ENCODE measurements at places on chromosomes 3 and 15.
A peak's percentile ranks its signal among the peaks of the same experiment; 100 is the strongest.

GRCh38 chr3:23455084-23455483 lies 252.0 kb downstream of the UBE2E2 start:
- DNase-seq = peak; percentile 18

DNA sequence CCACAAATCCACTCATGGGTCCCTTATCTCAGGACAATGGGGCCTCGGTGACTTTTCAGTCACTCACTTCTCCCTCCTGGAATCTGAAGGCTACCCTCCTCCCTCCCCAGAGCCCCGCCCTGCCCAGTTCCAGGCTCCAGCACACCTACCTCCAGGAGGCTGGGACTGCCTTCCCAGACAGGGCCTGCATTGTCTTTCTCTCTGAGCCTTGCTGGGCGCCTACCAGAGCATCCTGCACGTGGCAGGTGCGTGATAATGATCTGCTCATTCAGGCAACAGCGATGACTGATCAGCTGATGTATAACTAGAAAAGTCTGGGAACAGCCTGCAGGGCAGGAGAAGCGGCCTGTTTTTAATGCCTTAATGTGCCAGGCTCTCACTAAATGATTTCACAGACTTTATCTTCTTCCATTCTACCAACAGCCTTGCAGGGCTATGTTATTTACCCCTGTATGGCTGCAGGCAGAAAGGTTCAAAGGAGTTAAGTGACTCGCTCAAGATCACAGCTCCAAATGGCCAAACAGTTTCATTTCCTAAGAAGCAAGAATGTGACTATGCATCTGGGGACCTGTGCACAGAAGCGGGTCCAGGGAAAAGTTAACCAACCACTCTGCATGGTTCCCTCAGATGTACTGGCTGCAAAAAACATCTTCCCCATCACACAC lies 6.3 kb downstream of the ADAMTS17 start:
- DNase-seq = no peak

- no peak for DNase-seq
Measured at GRCh38 chr15:32717426-32718226, at the start of gene GREM1. Gene GREM1 (plus strand): TSS chr15:32718004. CDS start chr15:32730691, 12,687 bp downstream.

DNA sequence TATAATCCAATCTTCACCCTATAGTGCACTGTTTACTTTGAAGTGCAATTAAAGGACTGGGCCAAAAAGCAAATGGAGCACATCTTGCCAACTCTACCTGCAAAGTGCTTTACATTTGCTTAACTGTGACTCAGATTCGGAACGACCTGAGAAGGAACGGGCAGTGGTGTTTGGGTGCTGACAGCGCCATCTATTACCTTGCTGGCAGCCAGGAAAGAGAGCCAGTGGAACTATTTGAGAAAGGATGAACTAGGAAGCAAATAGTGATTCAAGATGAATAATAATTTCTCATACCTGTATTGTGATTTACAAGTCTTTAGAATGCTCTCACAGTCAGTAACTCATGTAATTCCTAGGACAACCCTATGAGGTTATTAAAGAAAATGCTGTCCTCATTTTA lies 312.9 kb downstream of the PDCD6IP start:
- no peak for DNase-seq

DNA sequence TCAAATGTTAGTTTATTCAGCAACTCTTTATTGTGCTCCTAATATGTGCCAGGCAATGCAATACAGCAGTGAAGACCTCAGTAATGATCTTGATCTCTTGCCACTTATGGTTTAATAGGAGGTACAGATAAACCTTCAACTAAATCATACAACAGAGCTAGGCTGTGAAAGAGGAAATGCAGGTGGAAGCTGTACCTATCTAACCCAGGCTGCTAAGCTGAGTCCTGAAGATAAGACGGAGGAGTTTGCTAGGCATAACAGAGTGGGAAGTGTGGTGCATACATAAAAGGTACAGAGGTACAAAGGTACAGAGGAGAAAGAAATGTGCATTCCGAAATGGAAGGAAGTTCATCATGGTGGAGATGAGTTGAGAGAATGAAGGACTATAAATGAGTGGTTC lies 35.0 kb downstream of the KBTBD8 start:
- no peak for DNase-seq

- DNase-seq = no peak
Measured at GRCh38 chr3:49806850-49807249, 3.8 kb downstream of the INKA1 start.

DNA sequence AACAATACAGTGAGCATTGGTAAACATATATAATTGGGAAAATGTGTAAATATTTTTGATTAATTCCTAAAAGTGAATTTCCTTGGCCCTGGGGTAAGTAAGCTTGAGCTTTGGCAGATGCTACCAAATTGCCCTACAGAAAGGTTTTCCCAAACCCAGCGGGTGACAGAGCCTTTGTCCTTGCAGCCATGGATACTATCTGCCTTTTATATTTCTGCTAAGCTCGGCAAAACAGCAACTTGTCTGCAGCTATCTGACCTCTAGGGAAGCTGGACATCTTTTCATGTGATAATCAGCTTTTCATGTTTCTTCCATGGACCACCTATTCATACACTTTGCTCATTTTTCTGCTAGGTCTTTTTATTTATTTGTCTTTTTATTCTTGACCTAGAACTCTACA lies 64.7 kb upstream of the SEC22A start:
- no peak for DNase-seq

DNA sequence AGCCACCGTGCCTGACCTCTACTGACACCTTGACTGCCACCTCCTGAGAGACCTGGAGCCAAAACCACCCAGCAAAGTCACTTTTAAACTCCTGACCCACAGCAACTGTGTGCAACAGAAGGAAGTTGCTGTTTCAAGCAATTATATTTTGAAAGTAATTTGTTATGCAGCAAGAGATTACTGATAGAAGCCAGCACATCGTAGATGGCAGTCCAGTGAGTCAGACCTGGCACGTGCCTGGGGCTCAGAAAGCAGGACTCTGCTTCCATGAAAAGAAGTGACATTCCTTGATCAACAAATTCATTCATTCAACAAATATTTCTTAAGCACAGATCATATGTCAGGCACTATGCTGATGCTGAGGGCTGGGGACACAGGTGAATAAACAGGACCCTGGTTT lies 5.7 kb upstream of the CSPG4 start:
- no peak for DNase-seq

DNA sequence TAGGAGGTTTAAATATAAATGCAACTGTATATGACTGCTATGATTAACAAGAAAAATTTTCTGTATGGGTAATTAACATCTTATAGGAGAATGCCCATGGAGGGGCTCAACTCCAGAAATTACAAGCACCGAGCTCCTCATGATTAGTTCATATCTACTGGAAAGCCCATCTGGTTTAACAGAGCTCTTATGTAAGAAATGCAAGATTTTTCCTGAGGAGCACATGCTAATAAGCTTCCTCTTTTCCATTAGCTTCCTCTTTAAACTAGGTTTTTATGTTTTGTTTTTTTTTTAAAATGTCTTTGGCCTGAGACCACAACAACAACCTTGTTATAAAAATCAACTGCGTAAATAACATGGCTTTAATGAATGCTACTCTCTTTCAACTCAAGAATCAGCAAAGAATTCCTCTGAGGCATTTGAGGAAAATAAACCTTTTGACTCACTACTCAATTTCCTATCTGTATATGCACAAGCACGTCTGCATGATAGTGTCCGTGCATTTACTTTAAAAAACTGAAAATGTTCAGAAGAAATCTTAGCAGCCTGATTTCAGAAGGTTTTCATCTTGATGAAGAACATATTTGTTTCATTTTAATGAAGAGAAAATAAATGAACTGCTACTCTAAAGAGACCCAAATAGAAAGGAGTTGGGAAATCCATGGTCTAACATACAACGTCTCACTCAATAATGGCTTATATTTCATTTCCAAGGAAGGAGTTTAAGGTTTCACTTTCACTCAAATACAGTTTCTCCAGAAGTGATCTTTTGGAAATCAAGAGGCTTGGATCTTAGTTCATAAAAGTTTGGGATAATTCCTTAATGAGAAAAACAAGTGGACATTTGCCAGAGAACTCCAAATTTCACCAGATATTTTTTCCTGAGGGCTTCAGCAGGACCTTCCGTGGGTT lies 180.8 kb downstream of the KCNAB1 start:
- DNase-seq = peak; percentile 70

GRCh38 chr3:7439101-7439680 lies 578.3 kb downstream of the GRM7 start:
- DNase-seq = no peak

DNA sequence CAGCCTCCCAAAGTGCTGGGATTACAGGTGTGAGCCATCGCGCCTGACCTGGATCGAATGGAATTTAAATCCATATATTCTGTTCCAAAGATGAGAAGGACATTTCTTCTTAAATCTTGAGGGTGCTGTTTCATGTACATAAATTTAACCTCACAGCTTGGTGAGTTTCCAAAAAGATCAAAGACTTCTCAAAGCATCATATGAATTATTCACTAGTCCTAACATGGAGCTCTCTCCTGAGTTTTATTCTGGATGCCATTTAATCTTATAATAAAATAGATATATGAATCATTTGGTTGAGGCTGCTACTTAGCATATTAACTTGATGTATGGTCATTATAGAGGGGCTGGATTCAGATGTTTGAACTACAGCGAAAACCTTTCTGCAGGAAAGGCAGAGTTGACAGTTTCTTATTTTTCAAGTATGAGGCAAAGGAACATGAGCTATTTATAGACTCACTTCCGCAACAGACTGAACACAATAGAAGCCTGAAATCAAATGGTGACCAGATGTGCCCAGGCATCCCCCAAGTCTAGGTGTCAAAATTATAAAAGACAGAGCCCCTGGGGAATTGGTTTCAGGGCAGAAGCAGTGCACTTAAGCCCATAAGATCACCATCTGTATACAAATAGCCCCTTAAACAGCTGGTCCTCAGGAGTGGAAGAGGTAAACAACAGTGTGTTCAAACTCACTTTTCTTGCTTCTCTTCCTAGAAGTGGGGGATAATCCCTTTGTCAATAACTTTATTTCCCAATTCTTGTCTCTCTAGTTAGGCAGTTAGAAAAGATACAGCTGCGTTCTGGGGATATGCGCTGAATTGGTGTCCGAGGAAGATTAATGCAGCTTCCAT lies 29.7 kb downstream of the STARD9 start:
- DNase-seq = peak; percentile 10

DNA sequence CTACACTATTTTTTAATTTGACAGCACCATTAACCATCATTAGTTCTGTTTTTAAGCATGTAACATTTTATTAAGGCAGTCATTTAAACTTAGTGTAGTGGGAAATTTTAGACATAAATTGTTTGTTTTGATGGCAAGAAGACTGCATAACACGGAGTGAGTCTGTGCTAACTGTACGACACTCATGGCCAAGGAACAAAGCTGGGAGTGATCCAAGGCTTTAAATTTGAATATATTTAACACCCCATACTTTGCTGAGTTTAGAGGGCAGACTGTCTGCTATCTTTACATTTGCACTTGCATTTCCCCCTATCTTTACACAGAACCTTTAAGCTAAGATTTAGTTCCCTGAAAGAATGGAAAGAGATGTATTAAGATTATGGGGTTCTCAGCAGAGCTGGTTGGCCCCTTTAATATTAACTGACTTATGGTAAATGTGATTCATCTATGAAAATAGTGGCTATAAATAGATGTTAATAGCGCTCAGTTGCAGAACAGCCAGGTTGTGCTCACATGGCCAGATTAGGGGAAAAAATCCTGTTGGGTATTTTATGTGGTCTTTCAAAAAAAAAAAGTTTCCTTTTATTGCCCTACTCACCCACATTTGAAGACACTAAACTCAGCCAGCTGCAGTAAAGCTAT lies 120.7 kb downstream of the CMSS1 start:
- no peak for DNase-seq

- DNase-seq = no peak
Measured at GRCh38 chr15:40346579-40347558, 4.0 kb upstream of the PHGR1 start.

- no peak for DNase-seq
Measured at GRCh38 chr15:66873856-66874255, 171.8 kb downstream of the SMAD6 start.

GRCh38 chr3:170910542-170910941 lies 2.1 kb upstream of the EIF5A2 start:
- no peak for DNase-seq

GRCh38 chr3:14057701-14058100 lies 67.0 kb downstream of the CHCHD4 start:
- DNase-seq = no peak

- peak; percentile 75 for DNase-seq
Measured at GRCh38 chr3:12427551-12427950, 56.7 kb upstream of the TSEN2 start.

DNA sequence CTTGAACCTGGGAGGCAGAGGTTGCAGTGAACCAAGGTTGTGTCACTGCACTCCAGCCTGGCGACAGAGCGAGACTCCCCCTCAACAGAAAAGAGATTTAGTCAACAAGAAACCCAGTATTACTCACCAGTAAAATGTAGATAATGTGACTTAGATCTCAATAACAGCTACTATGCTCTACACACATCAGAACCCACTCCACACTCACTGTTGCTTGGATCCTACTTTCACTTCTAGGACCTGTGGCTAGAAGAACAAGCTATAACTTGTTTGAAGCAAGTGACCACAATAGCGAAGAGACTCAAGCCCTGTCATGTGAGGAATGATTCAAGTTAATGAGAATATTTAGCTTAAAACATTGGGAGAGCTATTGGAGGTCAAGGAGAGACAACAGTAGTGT lies 100.7 kb downstream of the ANXA2 start:
- no peak for DNase-seq

DNA sequence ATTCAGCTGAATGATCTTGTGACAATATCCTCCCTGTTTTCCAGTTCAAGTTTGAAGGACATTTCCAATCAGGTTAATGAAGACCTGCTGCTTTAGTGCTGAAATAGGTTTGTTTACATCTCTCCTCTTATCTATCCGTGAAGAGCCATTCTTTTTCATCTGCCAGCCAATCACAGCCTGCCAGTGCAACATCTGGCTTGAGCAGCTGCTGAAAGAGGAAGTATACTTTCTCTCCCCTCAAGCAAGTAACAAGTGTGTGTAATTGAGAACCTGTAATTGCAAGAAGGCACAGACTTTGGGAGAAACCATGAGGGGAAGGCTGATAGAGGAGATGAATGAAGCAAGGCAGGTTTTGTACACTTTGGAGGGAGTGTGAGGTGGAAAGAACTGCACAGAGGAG lies 404.3 kb downstream of the AGBL1 start:
- DNase-seq = no peak

DNA sequence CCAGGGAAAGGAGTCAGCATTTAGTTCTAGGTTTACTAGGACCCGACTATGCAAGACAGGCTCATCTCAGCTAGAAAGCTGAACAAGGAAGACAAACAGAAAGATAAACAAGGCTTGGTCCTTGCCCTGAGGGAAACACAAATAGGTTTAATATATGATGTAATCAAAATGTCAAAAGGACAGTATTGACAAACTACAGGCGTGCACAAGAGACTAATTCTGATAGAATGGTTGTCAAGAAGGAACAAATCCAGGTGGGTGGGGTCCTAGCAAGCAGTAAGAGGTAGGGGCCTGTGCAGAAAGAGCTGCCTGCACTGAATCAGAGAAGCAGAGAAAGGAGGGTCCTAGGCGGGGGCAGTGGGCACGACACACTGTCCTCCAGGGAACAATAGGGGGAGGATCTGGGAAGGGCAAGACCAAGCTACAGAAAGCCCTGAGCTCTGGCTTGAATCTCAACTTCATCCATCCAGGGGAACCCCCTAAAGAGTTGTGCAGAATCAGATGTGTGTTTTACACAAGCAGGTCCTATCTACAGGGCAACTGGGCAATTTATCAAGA lies 23.4 kb downstream of the RFTN1 start:
- no peak for DNase-seq
